ENCODE measurements at places on chromosomes 2 and 18. TPM values are rescaled to one million over a fixed set of nuclear protein-coding genes. Genes with fewer than 3 reads are reported as not detected.
A peak's percentile ranks its signal among the peaks of the same experiment; 100 is the strongest.

DNA sequence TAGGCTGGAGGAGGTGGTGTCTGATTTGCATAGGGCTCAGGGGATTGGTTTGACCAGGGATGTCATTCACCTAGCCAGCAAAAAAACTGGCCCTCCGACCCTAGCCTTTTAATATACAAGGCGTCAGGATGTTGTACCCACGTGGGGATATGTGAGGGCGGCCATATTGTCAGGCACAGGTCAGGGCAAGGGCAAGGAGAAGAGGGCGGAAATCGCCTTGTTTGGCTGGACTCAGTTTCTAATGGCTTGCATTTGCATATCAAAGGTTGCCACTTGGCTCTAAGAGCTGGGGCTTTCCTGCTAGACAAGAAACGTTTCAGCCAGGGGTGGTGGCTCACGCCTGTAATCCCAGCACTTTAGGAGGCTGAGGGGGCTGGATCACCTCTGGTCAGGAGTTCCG, 24.9 kb upstream of the PDCL3 start:
- no peaks in the 10 kb centered on the region for H3K27me3 ChIP-seq
- H3K36me3 ChIP-seq = no peaks in the 10 kb centered on the region
- H3K27ac ChIP-seq = no peak overlapping the region
- no peak overlapping the region for H3K4me3 ChIP-seq

DNA sequence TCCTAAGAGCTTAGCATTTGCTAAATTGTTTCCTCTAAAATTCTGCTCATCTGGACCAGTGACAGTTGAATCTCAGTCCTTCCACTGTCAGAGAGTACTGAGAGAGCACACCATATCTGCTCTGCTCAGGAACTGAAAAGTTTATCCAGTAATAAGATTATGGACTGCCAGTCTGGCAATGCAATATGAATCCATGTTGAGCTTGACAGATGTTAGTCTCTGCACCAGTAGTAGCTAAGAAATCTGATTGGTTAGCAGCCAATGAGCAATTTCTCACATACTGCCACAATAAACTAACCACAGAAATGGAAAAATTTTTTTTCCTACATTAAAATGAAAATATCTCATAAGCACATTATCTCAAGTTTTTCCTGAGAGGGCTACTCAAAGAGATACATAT, 2.3 kb downstream of the PRKD3 start:
- no peak for DNase-seq
- H3K27ac ChIP-seq = no peak overlapping the region
- no peak overlapping the region for H3K4me3 ChIP-seq
- no peaks in the 10 kb centered on the region for H3K36me3 ChIP-seq

DNA sequence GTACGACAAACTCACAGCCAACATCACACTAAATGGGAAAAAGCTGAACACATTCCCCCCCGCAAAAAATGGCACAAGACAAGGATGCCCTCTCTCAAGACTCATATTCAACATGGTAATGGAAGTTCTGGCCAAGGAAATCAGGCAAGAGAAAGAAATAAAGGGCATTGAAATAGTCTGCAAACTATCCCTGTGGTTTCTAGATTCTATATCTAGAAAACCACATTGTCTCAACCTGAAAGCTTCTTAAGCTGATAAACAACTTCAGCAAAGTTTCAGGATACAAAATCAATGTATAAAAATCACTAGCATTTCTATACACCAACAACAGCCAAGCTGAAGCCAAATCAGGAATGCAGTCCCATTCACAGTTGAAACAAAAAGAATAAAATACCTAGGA, 294.6 kb upstream of the CYP26B1 start:
- H3K36me3 ChIP-seq = no peaks in the 10 kb centered on the region
- H3K4me1 ChIP-seq = no peaks in the 10 kb centered on the region
- DNase-seq = no peak
- no peaks in the 10 kb centered on the region for H3K27me3 ChIP-seq
- no peak overlapping the region for H3K27ac ChIP-seq

- no peaks in the 10 kb centered on the region for H3K4me1 ChIP-seq
- H3K27ac ChIP-seq = no peak overlapping the region
- no peaks in the 10 kb centered on the region for H3K27me3 ChIP-seq
- DNase-seq = no peak
- H3K4me3 ChIP-seq = no peak overlapping the region
Measured at GRCh38 chr2:72613931-72614330, 211.9 kb downstream of the EXOC6B start.

DNA sequence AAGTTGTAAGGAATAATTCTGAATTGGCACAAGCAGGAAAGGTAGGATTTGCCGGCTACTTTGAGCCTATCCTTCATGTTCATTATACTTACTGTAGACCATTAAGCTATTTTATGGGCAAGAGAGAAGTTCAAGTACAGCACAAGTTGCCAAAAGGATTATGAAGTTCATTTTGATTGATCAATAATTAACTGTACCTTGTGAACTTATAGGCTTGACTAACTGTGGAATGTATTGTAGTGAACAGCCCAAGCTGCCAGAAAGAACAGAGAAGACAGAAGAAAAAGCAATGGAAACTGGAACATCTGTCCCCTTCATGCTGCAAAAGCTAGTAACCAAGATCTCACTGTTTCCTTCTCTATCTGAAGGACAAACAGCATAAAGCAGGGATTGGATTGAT, 810.1 kb upstream of the ZEB2 start:
- H3K27me3 ChIP-seq = no peaks in the 10 kb centered on the region
- H3K36me3 ChIP-seq = no peaks in the 10 kb centered on the region
- no peak overlapping the region for H3K4me3 ChIP-seq
- no peak overlapping the region for H3K27ac ChIP-seq

GRCh38 chr2:207051385-207051965, 112.2 kb downstream of the CPO start:
- no peak overlapping the region for H3K4me3 ChIP-seq
- no peaks in the 10 kb centered on the region for H3K4me1 ChIP-seq
- no peak for DNase-seq
- H3K36me3 ChIP-seq = no peaks in the 10 kb centered on the region
- no peak overlapping the region for H3K27ac ChIP-seq

GRCh38 chr2:216850665-216851322, 9.1 kb downstream of the TNP1 start:
- H3K4me1 ChIP-seq = no peaks in the 10 kb centered on the region
- no peak for DNase-seq
- H3K27ac ChIP-seq = no peak overlapping the region
- H3K4me3 ChIP-seq = no peak overlapping the region
- H3K36me3 ChIP-seq = no peaks in the 10 kb centered on the region
- no peaks in the 10 kb centered on the region for H3K27me3 ChIP-seq

- H3K36me3 ChIP-seq = no peaks in the 10 kb centered on the region
- no peaks in the 10 kb centered on the region for H3K27me3 ChIP-seq
- H3K4me3 ChIP-seq = no peak overlapping the region
- H3K4me1 ChIP-seq = no peaks in the 10 kb centered on the region
- DNase-seq = no peak
- no peak overlapping the region for H3K27ac ChIP-seq
Measured at GRCh38 chr2:148096012-148096411, 75.1 kb downstream of the MBD5 start.

DNA sequence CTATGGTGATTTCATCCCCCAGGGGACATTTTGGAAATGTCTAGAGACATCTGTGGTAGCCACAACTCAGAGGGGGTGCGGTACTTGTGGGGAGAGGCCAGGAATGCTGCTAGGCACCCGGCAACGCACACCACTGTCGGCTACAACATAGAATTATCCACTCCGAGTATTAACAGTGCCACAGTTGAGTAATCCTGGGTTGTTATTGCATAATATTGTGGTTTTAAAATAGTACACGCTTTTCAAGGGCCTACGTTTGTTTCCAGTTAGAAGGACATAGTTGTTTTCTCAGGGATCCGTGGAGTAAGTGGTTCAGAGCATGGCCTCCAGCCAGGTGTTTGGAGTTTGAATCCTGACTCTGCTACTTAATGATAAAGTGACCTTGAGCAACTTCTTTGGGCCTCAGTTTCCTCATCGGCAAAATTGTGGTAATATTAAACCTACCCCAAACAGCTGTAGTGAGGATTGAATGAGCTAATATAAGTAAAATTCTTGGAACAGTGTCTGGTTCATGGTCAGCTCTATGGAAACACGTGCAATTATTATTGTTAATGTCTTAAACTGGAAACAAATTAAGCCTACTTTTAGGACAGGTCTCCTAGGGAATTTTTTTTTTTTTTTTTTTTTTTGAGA, 24.5 kb downstream of the CYP27A1 start:
- no peaks in the 10 kb centered on the region for H3K4me1 ChIP-seq
- H3K36me3 ChIP-seq = no peaks in the 10 kb centered on the region
- no peak overlapping the region for H3K4me3 ChIP-seq
- no peak overlapping the region for H3K27ac ChIP-seq
- no peaks in the 10 kb centered on the region for H3K27me3 ChIP-seq

- H3K36me3 ChIP-seq = no peaks in the 10 kb centered on the region
- H3K4me3 ChIP-seq = no peak overlapping the region
- H3K27ac ChIP-seq = no peak overlapping the region
Measured at GRCh38 chr2:46831051-46831868, 84.3 kb downstream of the MCFD2 start.

GRCh38 chr2:191302459-191303139, 57.4 kb downstream of the MYO1B start:
- peaks cover 3% of the 10 kb centered on the region for H3K4me1 ChIP-seq
- H3K27me3 ChIP-seq = no peaks in the 10 kb centered on the region
- no peak overlapping the region for H3K4me3 ChIP-seq
- H3K27ac ChIP-seq = no peak overlapping the region

DNA sequence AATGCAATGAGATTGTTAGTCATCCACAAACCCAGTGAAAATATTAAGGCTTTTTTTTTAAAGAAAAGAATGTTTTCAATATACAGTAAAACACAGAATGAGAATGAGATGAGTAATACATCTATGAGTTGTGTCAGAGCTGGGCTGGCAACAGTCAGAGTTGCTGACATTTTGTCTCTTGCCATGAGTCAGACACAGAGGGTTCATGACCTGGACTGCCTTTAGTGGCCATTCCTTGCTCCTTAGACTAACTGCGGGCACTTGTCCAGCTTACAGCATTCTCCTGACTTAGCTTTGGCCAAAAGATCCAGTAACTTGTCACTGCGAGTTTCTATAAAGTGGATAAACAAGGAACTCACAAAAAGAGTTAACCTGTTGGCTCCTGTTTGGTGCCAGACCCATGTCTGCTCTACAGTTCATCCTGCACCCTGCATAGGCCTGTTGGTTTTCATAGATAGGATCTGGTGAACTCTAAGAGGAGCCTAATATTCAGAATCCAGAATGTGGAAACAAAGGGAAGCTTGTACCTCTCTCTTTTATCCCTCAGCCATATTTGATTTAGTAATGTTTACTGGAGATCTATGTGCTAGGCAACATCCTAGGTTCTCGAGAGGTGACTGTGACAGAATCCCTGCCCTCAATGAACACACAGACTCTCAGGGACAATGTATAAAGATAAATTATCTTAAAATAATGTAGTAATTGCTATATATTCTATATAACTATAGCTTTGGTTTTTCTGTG, 391.5 kb upstream of the VWC2L start:
- DNase-seq = peak; percentile 17
- H3K27ac ChIP-seq = no peak overlapping the region
- H3K36me3 ChIP-seq = no peaks in the 10 kb centered on the region
- H3K4me3 ChIP-seq = no peak overlapping the region
- no peaks in the 10 kb centered on the region for H3K27me3 ChIP-seq
- H3K4me1 ChIP-seq = no peaks in the 10 kb centered on the region

DNA sequence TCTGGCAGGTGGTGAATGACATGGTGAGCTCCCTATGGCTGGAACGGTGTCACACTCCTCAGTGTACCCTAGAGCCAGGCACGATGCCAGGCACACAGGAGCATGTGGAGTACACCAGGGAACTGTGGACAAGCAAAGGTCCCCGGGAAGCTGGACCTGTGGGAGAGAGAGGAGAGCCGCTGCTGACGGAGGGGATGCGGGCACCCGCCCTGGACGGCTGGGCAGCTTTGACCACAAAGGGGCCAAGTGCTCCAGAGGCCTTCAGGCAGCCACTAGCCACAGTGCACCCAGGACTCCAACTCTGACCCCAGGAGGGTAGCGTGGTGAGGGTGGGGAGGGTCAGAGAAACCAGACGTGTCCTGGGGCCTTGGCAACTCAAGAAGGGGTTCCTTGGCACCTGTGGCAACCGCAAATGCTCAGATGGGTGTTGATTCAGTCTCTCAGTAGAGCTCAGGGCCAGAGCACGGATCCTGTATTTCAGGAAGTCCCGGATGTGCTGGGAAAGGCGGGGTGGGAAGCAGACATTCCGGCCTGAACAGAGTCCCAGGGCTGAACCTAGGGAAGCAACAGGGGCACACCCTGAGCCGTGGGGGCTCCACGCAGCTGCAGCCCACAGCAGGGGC, 2.3 kb upstream of the MAB21L4 start:
- no peak overlapping the region for H3K4me3 ChIP-seq
- peak; percentile 61 for DNase-seq
- H3K27ac ChIP-seq = no peak overlapping the region
- H3K27me3 ChIP-seq = no peaks in the 10 kb centered on the region

DNA sequence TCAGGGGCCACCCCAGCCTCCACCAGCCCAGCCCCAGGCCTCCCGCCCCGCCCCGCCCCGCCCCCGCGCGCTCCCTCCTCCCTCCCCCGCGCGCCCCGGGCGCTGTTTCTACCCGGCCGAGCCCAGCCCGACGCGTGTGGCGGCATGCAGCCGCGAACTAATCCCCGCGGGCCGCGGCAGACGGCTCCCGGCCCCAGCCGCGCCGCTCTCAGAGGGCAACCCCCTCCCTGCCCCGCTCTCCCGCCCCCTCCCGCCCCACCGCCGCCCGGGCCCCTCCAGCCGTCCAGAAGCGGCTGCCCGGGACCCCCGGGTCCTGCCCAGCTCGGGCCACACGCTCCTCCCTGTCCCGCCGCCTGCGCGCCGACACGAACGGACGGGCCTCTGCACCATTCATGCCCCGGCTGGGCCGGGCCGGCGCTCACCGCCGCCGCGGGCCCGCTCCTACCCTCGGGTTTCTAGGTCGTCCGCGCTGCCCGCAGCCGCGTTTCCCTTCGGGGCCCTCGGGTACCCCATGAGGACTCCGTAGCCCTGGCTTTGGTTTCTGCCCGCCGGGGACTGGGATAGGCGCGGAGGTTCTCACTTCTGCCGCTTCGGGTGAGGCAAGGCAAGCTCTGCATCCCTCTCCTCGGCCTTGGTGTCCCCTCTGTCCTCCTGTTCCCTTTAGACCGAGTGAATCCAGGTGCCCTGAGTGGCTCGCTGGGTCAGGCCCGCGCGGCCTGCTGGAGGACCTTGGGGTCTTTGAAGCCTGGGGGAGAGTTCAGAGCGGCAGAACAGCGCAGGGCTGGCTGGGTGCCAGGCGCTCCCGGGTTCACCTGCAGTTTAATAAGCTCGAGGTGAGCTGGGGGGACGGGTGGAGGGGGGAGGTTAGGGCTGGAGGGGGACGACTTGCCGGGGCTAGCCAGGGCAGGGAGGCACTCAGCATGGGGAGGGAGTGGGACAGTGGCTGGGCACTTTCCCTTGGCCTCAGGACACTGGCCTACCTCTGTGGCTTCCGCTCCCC, 3.1 kb downstream of the WNT10A start:
- no peaks in the 10 kb centered on the region for H3K36me3 ChIP-seq
- DNase-seq = peak; percentile 79
- no peak overlapping the region for H3K27ac ChIP-seq
- H3K27me3 ChIP-seq = peaks cover 7% of the 10 kb centered on the region
- no peaks in the 10 kb centered on the region for H3K4me1 ChIP-seq

- no peaks in the 10 kb centered on the region for H3K4me1 ChIP-seq
- H3K27ac ChIP-seq = no peak overlapping the region
- no peak for DNase-seq
- no peaks in the 10 kb centered on the region for H3K36me3 ChIP-seq
- no peaks in the 10 kb centered on the region for H3K27me3 ChIP-seq
- no peak overlapping the region for H3K4me3 ChIP-seq
Measured at GRCh38 chr18:58823412-58823811, 41.3 kb upstream of the ZNF532 start.

C2orf78 gene
- not detected for polyA plus RNA-seq

RAB31 gene
- polyA plus RNA-seq = 3.2 TPM

TMEM198 gene
- 9.0 TPM for polyA plus RNA-seq

CDCA7 gene
- 0.34 TPM for polyA plus RNA-seq

RBKS gene
- polyA plus RNA-seq = 3.9 TPM

ATP6V1B1 gene
- 17.0 TPM for polyA plus RNA-seq

LGALSL gene
- polyA plus RNA-seq = 3.5 TPM

SERPINB12 gene
- polyA plus RNA-seq = not detected
